ENCODE measurements at places on chromosomes 3 and 15.

DNA sequence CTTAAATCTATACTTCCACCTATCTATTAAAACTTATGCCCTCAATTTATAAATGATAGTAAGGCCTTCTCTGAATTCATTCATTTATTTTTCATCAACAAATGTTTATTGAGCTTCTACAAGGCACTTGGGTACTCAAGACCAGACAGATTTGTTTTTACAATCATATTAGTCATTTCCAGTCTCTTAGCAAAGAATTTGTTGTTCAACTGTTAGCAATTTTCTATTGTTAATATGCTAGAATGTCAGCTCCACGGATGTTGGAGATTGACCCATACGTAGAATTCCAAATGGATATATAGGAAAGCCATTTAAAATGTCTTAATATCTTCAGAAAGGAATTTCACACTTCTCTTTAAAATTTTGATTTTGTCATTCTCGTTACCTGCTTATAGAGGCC is 36.7 kb downstream of the ZBTB38 start:
- DNase-seq: no peak

- no peak for DNase-seq
Measured at GRCh38 chr3:151804267-151804666, 9.6 kb upstream of the AADAC start.

GRCh38 chr3:111937871-111938270 is 41.0 kb upstream of the ABHD10 start:
- no peak for DNase-seq

- no peak for DNase-seq
Measured at GRCh38 chr3:152682477-152682876, 152.5 kb upstream of the P2RY1 start.

GRCh38 chr3:63199606-63200005 is 78.5 kb upstream of the SYNPR start:
- no peak for DNase-seq

DNA sequence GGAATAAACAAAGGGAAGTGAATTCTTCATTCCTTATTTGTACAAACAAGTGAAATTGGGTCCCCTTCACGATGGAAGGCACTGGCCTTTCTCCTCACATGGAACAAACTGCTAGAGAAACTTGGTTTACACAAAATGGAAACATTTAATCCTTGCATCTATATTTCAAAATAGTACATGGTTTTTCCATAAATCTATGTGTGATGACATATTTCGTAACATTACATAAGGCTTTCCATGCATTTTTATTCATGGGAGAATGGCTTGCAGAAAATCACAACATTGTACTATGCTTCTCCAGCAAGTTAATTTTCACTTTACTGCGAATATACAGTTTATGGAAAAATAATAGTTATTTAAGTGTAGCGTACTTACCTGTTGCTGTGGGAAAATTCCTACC is 81.0 kb upstream of the CDIN1 start:
- DNase-seq: no peak

GRCh38 chr15:65374821-65375401 is 2.9 kb downstream of the IGDCC3 start:
- DNase-seq: no peak
